Spinal cord (tissue), 10 donors: ENCODE measurements at places on chromosomes 12 and 14. TPM values are rescaled to one million over a fixed set of nuclear protein-coding genes. Genes with fewer than 3 reads are reported as not detected.

GRCh38 chr12:91432089-91432488, 249.5 kb upstream of the DCN start:
- H3K36me3 ChIP-seq = no peaks in the 10 kb centered on the region
- H3K4me3 ChIP-seq = no peak overlapping the region
- no peak overlapping the region for H3K27ac ChIP-seq
- H3K27me3 ChIP-seq = no peaks in the 10 kb centered on the region

- no peaks in the 10 kb centered on the region for H3K4me1 ChIP-seq
- H3K27me3 ChIP-seq = no peaks in the 10 kb centered on the region
- no peak overlapping the region for H3K27ac ChIP-seq
- H3K4me3 ChIP-seq = no peak overlapping the region
Observed at GRCh38 chr12:25950329-25951115, 8.0 kb upstream of the RASSF8 start.

DNA sequence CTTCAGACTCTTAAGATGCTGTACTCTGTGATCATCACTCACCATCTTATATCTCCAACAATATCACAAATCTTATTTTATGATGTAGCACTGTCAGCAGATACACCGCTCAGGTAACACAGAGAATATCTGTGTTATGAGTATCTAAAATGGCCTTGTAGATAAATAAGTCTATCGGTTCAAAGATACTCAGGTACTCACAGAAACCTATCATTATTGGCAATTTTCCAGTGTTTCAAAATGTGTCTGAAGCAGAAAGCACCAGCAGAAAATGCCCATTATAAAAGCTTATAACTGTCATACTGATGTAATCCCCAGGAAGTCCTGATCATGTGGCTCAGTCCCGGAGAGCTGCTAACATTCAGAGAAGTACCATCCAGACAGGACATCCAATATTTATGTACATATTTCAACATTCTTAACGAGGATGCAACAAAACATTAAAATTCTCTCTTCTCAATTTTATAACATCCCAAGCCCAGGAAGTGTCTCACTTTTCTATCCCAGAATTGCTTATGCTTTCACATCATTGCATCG, 190.7 kb upstream of the LMNTD1 start:
- H3K27me3 ChIP-seq = no peaks in the 10 kb centered on the region
- H3K27ac ChIP-seq = no peak overlapping the region
- no peaks in the 10 kb centered on the region for H3K36me3 ChIP-seq
- no peaks in the 10 kb centered on the region for H3K4me1 ChIP-seq

- no peak overlapping the region for H3K4me3 ChIP-seq
- peaks cover 26% of the 10 kb centered on the region for H3K4me1 ChIP-seq
- no peak for DNase-seq
- H3K27ac ChIP-seq = no peak overlapping the region
- H3K27me3 ChIP-seq = no peaks in the 10 kb centered on the region
Observed at GRCh38 chr14:91158091-91158790, 44.4 kb downstream of the DGLUCY start.

DNA sequence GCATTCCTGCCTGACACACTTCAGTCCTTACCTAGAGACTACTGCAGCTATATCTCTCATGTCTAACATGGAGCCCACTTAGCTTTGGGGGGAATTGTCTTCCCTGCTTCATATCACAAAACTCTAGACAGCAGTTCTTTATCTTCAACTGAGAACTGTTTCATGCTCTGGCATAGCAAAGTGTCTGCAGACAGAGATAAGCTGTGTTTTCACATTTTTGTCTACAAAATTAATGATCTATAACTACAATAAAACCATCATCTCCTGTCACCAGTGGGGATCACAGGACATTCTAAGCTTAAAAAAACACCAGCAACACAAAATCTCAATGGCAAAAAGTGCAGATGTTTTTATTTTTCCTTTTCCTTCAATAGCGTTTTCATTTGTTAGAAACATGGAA, 137.1 kb upstream of the VRK1 start:
- no peak overlapping the region for H3K27ac ChIP-seq
- peaks cover 20% of the 10 kb centered on the region for H3K4me1 ChIP-seq
- H3K4me3 ChIP-seq = no peak overlapping the region
- H3K36me3 ChIP-seq = no peaks in the 10 kb centered on the region

GRCh38 chr14:98951521-98952152, 320.4 kb downstream of the BCL11B start:
- no peak for DNase-seq
- peaks cover 4% of the 10 kb centered on the region for H3K4me1 ChIP-seq

- H3K4me1 ChIP-seq = peaks cover 26% of the 10 kb centered on the region
- H3K27ac ChIP-seq = no peak overlapping the region
- no peaks in the 10 kb centered on the region for H3K36me3 ChIP-seq
- no peak for DNase-seq
- no peak overlapping the region for H3K4me3 ChIP-seq
Observed at GRCh38 chr12:57886542-57886941, 40.0 kb upstream of the CTDSP2 start.

- no peaks in the 10 kb centered on the region for H3K4me1 ChIP-seq
- no peak for DNase-seq
- no peaks in the 10 kb centered on the region for H3K36me3 ChIP-seq
- no peaks in the 10 kb centered on the region for H3K27me3 ChIP-seq
Observed at GRCh38 chr12:7035463-7035862, 17.2 kb upstream of the LPCAT3 start.

- H3K27me3 ChIP-seq = no peaks in the 10 kb centered on the region
- no peak overlapping the region for H3K27ac ChIP-seq
- H3K36me3 ChIP-seq = peaks cover 31% of the 10 kb centered on the region
- no peaks in the 10 kb centered on the region for H3K4me1 ChIP-seq
- DNase-seq = no peak
Observed at GRCh38 chr14:72982146-72982708, 44.7 kb downstream of the ZFYVE1 start.

- no peak overlapping the region for H3K27ac ChIP-seq
- H3K4me1 ChIP-seq = no peaks in the 10 kb centered on the region
- H3K36me3 ChIP-seq = no peaks in the 10 kb centered on the region
- DNase-seq = no peak
Observed at GRCh38 chr14:42869681-42870080, 1263.0 kb downstream of the LRFN5 start.

Gene CDCA3
- 4.8 TPM for total RNA-seq

Gene HOXC12
- total RNA-seq = 2.3 TPM

- no peak for DNase-seq
- H3K4me3 ChIP-seq = no peak overlapping the region
- no peak overlapping the region for H3K27ac ChIP-seq
- no peaks in the 10 kb centered on the region for H3K27me3 ChIP-seq
Observed at GRCh38 chr12:86772696-86773095, 516.5 kb upstream of the MGAT4C start.

Gene MSRB3
- 24.0 TPM for total RNA-seq

DNA sequence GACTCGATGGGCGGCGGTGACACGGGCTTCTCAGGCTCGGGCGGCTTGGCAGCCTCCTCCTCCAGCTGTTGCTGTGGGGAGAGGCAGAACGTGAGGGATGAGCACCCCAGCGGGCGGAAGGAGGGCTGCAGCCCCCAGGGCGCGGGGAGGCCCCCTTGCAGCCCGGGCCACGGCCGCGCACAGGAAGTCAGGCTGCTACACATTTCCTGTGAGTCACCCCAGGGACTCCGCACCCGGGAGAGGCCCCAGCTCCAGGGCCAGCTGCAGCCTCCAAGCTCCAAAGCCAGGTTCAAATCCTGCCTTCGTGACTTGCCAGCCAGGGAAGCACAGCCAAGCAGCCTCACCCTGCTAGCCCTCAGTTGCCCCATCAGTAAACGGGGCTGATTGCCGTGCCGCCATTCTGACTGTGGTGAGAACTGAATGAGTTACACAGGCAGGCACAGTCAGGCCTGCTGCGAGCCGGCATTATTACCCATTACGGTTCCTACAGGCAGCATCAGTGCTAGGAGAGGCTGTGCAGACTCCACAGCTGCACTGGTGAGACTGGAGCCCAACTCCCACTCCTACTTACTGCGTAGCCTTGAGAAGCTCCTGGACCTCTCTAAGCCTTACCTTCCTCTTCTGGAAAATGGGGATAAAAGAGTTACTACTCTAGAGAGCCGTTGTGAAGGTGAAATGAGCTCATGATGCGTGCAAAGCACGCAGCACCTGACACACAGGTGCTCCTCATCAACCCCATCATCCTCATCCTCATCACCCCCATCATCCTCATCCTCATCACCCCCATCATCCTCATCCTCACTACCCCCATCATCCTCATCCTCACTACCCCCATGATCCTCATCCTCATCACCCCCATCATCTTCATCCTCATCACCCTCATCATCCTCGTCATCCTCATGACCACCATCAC, 100.9 kb downstream of the NCOR2 start:
- H3K4me3 ChIP-seq = no peak overlapping the region
- no peak overlapping the region for H3K27ac ChIP-seq
- H3K27me3 ChIP-seq = no peaks in the 10 kb centered on the region
- H3K4me1 ChIP-seq = peaks cover 33% of the 10 kb centered on the region

- no peak for DNase-seq
- H3K36me3 ChIP-seq = peaks cover 9% of the 10 kb centered on the region
- H3K27me3 ChIP-seq = no peaks in the 10 kb centered on the region
- no peak overlapping the region for H3K27ac ChIP-seq
Observed at GRCh38 chr14:65033181-65033580, 46.5 kb downstream of the FNTB start.

Gene TAS2R7
- not detected for total RNA-seq

Gene DDIT3
- 46.7 TPM for total RNA-seq

Gene APOF
- not detected for total RNA-seq

GRCh38 chr12:31832740-31833729, 104.2 kb upstream of the AMN1 start:
- H3K4me1 ChIP-seq = no peaks in the 10 kb centered on the region
- DNase-seq = no peak
- H3K4me3 ChIP-seq = no peak overlapping the region
- no peak overlapping the region for H3K27ac ChIP-seq
- no peaks in the 10 kb centered on the region for H3K36me3 ChIP-seq

DNA sequence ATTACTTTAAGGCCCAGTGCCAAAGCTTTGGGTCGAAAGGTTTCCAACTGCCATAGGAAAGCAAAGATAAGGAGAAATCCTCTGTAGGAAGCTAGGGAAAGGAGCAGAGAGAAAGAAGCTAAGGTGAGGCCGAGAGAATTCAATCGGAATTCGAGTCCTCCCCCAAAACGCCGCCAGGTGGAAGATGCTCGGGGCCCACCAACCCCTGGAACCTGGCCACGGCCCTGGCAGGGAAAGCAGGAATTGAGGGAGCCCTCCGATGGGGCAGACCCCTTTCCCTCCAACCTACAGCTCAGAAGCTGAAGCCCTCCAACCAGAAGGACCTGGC, 498 bp downstream of the GMFB start:
- no peaks in the 10 kb centered on the region for H3K27me3 ChIP-seq
- peaks cover 18% of the 10 kb centered on the region for H3K4me1 ChIP-seq
- DNase-seq = no peak
- peak overlapping the region; percentile 88 for H3K4me3 ChIP-seq
- H3K27ac ChIP-seq = peak overlapping the region; percentile 95

Gene GOLGA5
- 32.4 TPM for total RNA-seq

Gene PZP
- total RNA-seq = 0.39 TPM

Gene RD3L
- not detected for total RNA-seq

DNA sequence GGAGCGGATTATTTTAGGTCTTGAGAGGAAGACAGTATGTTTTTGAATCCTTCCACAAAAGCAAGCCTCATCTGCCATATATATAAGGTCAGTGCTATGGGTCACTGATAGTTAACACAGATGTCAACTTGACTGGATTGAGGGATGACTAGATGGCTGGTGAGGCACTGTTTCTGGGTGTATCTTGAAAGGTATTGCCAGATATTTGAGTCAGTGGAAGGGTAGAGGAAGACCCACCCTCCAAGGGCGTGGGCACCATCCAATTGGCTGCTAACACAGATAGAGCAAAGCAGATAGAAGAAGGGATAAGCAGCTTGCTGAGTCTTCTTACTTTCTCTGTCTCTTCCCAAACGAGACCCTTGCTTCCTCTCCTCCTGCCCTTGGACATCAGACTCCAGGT, 185.0 kb upstream of the BTG1 start:
- no peaks in the 10 kb centered on the region for H3K36me3 ChIP-seq
- no peaks in the 10 kb centered on the region for H3K27me3 ChIP-seq
- no peak overlapping the region for H3K27ac ChIP-seq
- H3K4me3 ChIP-seq = no peak overlapping the region
- H3K4me1 ChIP-seq = no peaks in the 10 kb centered on the region

DNA sequence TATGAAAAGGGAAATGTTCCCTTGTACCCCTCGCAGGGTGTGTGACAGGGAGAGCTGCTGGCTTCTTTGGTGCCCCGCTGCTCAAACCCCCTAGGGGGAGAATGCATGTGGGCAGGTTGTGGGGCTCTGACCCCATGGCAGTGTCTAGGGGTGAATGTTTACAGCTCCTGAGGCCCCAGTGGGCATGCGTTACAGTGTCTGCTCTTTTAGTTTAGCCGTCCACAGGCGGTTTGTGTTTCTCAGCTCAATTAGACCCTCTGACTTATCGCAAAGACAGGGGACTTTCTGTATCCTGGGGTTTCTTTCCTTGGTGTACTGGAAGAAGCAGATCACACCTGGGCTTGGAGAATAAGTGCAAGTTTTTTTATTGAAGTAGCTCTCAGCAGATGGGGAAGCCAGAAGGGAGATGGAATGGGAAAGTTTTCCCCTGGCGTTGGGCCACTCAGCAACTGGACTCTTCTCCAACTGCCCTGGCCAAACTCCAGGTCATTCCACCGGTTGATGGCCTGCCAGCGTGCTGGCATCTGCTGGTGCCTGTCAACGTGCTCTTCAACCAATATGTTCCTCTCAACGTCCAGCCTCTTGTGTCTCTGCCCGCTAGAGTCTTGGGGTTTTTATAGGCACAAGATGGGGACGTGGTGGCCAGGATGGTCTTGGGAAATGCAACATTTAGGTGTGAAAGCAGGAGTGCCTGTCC, 720.9 kb downstream of the FSCB start:
- no peak overlapping the region for H3K4me3 ChIP-seq
- no peaks in the 10 kb centered on the region for H3K36me3 ChIP-seq
- H3K27ac ChIP-seq = no peak overlapping the region
- H3K27me3 ChIP-seq = no peaks in the 10 kb centered on the region
- no peak for DNase-seq
- no peaks in the 10 kb centered on the region for H3K4me1 ChIP-seq

Gene NRIP2
- 1.9 TPM for total RNA-seq

GRCh38 chr12:86331457-86331856, 75.3 kb upstream of the MGAT4C start:
- no peak overlapping the region for H3K4me3 ChIP-seq
- no peaks in the 10 kb centered on the region for H3K27me3 ChIP-seq
- no peaks in the 10 kb centered on the region for H3K36me3 ChIP-seq
- no peak for DNase-seq
- H3K4me1 ChIP-seq = no peaks in the 10 kb centered on the region
- H3K27ac ChIP-seq = no peak overlapping the region

GRCh38 chr14:95227279-95227860, 70.0 kb upstream of the DICER1 start:
- H3K4me1 ChIP-seq = peaks cover 22% of the 10 kb centered on the region
- H3K4me3 ChIP-seq = no peak overlapping the region
- peaks cover under 1% of the 10 kb centered on the region for H3K27me3 ChIP-seq
